ENCODE measurements at places on chromosomes 12 and 14. TPM values are rescaled to one million over a fixed set of nuclear protein-coding genes. Genes with fewer than 3 reads are reported as not detected.

The NEUROD4 gene
- not detected for total RNA-seq

The ZNF385A gene
- 21.7 TPM for total RNA-seq

The FITM1 gene
- total RNA-seq = not detected

The OTOGL gene
- total RNA-seq = not detected

The KRT71 gene
- not detected for total RNA-seq

The SERPINA10 gene
- total RNA-seq = 0.05 TPM

Data from A549 treated with Hydrocortisone at 1 μM for 4 hours (cell line).